ENCODE measurements at places on chromosomes 7 and 10.

GRCh38 chr10:78905957-78906308 lies 162.8 kb upstream of the ZMIZ1 start:
- DNase-seq, result no peak

DNA sequence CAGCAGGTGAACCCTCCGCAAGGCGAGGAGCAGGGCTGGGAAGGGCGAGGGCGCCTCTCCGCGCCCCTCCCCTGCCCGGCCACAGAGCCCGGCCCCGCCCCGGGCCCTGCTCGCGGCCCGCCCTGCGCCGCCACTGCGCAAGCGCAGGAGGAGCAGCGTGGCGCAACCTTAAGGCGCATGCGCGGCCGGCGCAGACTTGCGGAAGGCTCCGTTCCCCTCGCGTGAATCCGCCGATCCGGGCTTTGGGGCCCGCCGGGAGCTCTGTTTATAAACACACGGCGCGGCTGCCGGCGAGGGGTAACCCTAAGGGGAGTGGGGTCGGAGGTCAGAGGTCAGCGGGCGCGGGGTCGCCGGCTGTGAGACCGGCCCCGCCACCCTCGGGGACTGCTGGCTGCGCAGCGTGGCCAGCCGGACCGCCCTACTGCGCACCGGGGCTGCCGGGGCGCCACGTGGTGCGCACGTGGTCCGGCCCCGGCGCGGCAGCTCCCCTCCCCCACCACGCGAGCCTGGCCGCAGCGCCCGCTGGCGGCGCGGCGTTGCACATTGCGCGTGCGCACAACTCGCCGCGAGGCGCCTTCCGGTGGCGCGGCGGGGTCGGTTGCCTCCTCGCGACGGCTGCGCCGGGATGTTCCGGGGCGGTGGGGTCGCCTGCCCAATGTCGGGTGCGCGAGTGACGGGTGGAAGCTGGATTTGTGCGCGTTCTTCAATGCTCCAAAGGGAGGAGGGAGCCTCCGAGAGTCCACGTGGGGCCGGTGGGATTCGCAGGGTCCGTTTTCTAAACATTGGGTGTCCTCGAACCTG lies 40.2 kb upstream of the FOXK1 start:
- DNase-seq, result peak; percentile 94

GRCh38 chr7:71727347-71727746 lies 595.4 kb downstream of the GALNT17 start:
- DNase-seq, result no peak

DNA sequence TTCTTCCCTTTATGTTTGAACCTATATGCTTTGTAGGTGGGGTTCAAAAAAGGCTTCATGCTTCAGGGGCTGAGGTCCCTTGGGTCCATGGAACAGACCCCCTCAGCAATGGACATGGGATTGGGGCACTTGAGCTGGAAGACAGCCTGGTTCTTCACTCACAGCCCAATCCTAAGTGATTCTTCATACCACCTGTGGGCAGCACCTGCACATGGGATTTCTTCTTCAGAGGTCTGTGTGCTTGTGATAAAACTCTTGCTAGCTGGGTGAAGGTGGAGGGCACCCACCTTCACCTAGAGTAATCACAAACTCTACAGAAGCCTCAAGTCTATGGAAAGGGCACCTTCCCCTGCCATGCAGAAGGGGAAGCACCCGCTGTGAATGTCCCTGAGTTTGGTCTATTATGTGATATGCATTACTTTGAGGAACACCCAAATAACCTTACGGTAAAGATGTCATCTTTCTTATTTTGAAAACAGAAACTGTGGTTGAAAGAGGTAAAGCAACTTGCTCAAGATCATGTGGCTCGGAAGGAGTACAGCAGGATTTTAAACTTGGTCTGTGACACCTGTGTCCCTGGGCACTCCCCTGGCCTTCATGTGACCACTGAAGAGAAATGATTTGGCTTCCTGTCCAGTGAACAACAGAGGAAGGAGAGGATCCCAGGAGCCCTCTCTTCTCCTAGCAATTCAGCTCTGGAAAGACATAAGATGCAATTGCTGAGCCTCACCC lies 469.5 kb upstream of the ZMIZ1 start:
- no peak for DNase-seq

- DNase-seq, result no peak
Measured at GRCh38 chr7:79880312-79880711, 254.3 kb upstream of the GNAI1 start.

DNA sequence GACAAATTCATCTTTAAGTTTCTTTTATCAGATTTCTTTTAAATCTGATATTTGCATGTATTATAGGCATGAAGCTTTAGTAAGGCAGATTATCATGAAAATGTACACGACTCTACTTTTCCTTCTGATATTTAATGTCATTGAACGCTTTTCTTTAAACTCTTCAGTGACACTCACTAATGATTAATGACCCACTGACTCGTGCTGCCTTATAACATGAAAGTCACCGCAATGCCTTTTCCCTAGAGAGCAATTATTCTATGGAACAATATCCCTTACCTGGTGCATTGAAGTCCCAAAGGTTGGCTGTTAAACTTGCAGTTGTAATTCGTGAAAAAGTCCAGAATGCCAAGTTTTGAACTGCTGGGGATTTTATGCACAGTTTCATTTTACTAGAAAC lies 33.4 kb upstream of the HGF start:
- no peak for DNase-seq

DNA sequence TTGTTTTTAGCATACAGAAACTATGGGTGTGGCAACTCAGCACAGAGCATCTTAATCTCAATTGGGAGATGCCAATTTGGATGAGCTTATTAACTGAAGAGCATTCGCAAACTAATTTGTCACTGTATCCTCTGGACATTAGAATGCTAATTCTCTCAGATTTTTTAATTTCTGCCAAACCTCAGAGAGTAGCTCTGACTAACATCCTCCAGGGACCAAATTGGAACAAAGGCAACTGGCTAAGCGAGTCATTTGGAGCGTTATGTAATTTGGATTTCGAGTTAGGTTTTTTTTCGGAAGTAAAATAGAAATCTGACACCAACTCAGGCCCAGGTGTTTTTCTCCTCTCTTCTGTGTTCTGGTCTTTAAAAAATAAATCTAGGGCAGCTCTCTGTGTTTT lies 201.9 kb downstream of the BMPER start:
- no peak for DNase-seq

DNA sequence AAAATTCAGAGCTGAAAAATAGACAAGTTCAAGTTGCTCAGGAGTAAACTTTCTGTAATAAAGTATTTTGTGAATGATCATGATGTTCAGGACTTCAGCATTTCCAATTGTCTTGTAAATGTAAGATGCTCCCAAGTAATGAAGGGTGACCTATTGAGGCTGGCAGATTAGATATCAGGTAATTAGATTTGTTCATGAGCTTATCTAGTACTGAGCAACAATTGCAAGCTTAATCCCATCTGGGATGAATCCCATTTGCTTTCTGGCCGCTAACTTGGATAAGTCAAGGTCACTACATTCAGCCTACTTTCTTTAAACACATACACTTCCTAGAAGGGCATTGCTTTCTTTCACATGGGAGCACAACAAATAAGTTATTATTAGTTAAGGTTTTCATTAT lies 82.4 kb upstream of the ITGB1 start:
- DNase-seq, result no peak

DNA sequence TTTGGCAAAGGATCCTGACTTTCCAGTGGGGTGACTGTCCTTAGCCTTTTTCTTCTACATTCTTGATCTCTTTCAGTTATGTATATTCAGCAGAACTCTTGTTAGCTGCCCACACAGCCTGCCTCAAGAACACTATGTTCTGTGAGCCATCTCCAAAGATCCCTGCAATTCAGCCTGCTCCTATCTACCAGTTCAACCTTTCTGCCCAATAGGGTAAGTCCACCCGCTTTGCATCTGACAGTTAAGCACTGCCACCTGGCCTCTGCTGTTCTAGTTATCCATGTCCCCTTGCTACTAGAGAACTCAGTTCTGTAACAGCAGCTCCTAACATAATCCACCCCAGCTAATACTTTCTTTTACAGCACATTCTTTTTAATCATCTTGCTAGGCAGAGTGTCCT lies 13.5 kb downstream of the OR9A2 start:
- no peak for DNase-seq

- DNase-seq, result no peak
Measured at GRCh38 chr10:86662186-86663045, 5.9 kb upstream of the LDB3 start.

- DNase-seq, result peak; percentile 49
Measured at GRCh38 chr10:22345301-22346095, at the start of gene SPAG6. Gene SPAG6 (plus strand): TSS chr10:22345496. CDS start chr10:22345612, 116 bp downstream.

DNA sequence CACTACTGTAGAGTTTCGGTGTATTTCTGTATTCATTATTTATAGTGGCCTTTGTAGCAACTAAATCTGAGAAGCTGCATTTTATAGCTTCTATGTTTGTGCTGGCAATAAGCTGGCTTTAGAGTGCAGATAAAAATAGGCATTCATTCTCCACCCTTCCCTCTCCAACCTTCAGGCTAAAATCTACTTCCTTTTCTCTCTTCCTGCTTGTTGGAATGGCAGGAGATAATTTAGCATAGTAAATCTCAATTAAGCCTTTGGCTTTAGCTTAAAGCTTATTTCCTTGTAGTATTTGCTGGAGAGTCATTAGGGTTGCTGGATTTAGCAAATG lies 58.5 kb downstream of the CPVL start:
- DNase-seq, result peak; percentile 26

GRCh38 chr10:22599636-22600228 lies 114.6 kb downstream of the PIP4K2A start:
- DNase-seq, result no peak

DNA sequence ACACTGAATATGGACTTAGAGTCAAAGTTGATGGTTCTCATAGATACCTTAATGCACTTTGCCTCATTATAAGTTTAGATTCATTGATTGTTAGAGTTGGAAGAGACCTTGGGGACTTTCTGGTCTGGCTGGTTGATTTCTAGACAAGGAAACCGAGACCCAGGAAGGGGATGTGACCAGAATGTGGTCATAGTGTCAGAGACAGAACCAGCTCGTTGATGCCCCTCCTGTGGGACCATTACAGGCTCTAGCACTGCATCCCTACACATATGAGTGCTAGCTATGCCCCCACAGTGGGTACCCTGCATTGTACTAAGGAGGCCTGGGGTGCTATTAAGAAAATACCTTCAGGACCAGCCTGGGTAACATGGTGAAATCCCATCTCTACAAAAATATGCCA lies 306.6 kb downstream of the CAMK1D start:
- DNase-seq, result no peak

- no peak for DNase-seq
Measured at GRCh38 chr7:132815130-132815529, 238.9 kb upstream of the PLXNA4 start.

- DNase-seq, result peak; percentile 23
Measured at GRCh38 chr7:151248346-151249033, at the start of gene SMARCD3. Gene SMARCD3 (minus strand): TSS chr7:151248694. CDS start chr7:151248562, 132 bp downstream.

DNA sequence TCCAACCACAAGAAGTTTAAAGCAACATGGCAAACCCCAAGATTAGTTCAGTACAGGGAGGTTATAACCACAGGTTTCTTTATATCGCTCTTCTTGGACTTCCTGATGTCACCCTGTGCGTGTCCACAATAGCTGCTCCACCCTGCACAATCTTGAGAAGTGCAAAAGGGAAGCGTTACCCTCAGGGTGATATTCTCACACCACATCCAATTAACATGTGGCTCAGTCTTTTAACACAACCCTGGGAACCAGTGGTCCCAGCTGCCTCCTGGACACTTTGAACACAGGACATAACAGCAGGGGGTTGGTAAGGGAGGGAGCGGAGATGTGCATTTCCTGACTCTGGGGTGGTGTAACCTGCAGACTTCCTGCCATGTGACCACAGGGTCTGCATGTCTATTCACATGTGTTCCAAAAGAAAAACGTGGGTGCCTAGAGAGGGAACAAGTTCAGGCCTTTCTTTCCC lies 64.6 kb downstream of the GSAP start:
- no peak for DNase-seq

GRCh38 chr10:114823077-114823463 lies 1.5 kb downstream of the FHIP2A start:
- DNase-seq, result no peak

DNA sequence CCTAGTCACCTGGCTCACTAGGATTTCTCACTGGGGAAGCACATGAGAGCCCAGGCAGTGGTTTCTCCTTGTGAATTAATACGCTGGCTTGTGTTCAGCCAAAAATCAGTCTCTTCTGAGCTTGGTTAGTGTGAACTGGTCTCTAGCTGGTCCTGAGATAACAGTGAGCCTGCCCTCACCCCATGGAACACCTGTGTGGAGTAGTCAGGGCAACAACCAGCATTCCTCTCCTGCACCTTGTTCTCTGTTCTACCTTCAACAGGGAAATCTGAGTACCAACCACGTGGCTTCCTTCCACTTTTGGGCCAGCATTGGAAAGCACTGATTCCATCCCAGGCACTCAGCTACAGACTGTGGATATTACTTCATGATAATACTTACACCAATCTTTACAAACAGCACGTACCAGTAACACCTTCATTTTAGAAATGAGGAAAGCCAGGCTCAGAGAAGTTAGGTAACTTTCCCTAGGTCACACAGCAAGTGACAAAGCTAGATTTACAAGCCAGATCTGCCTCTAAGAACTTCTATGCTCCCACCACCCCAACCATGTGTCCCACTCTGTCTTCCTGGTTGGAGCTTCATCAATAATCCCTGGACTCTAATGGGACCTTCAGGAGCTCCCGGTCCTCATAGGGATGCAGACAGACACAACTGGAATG lies 106.6 kb downstream of the GRID1 start:
- DNase-seq, result no peak

DNA sequence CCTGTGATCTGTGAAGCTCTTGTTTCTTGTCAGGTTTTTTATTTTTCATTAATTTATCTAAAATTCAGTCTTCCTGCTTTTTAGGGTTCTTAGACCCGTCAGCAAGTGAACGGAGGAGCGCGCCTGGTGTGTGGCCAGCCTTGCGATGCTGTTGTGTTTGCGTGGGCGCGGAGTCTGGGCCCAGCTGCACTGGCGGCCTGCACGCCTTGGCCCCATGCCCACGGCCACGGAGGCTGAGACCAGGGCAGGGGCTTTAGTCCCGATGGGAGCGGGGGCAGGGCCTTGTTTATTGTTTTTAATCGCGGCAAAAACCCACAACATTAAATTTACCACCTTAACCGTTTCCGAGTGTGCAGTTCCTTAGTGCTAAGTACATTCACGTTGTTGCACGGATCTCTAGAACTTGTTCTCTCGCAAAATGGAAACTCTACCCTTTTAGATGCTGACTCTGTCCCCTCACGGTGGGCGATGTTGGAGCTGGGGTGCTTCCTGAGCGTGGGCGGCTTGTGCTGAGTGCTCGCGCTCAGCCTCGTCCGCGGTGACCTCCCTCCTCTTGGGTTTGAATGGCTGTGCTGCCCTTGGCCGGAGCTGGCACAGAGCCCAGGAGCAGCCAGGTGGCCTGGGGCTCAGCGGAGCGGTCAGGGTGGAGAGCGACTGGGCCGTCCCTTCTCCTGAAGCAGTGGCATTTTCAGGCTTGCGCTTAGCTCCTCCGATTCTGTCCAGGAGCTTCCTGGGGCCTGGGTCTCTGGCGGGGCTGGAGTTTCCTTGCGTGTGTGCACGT lies 69.1 kb downstream of the INPP5A start:
- DNase-seq, result no peak

- DNase-seq, result no peak
Measured at GRCh38 chr10:23768281-23768680, 329.4 kb downstream of the OTUD1 start.

- DNase-seq, result no peak
Measured at GRCh38 chr10:29160150-29160617, 128.7 kb upstream of the LYZL1 start.

- peak; percentile 35 for DNase-seq
Measured at GRCh38 chr10:100997360-100998182, 2.0 kb upstream of the LZTS2 start.

Data from NCI-H2029 (cell line).